ENCODE measurements at places on chromosomes 2 and 18. TPM values are rescaled to one million over a fixed set of nuclear protein-coding genes. Genes with fewer than 3 reads are reported as not detected.

DNA sequence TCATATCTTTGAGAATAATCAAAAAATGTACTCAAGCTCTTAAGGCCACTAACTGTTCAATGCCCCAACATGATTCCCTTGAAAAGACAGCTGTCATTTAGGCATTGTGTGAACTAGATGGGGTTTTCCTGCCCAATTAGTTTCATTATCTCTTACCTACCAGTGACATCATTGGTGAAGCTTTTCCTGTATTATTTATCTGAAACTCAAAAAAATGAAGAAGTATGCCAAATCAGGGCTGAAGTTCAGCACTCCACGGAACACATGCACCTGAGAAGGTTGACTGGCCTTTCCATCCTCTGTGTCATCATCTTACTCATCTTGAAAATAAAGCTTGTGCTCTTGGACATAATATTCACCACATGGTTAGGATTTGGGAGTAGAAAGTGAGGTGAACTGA is 126.4 kb downstream of the TXNL1 start:
- no peak overlapping the region for H3K27ac ChIP-seq
- H3K4me1 ChIP-seq, result no peaks in the 10 kb centered on the region
- no peak overlapping the region for H3K4me3 ChIP-seq
- DNase-seq, result no peak
- H3K27me3 ChIP-seq, result peaks cover 4% of the 10 kb centered on the region

GRCh38 chr2:123095219-123095835 is 929.8 kb upstream of the CNTNAP5 start:
- no peak overlapping the region for H3K4me3 ChIP-seq
- H3K27me3 ChIP-seq, result no peaks in the 10 kb centered on the region
- no peaks in the 10 kb centered on the region for H3K4me1 ChIP-seq
- no peak overlapping the region for H3K27ac ChIP-seq
- no peak for DNase-seq

DNA sequence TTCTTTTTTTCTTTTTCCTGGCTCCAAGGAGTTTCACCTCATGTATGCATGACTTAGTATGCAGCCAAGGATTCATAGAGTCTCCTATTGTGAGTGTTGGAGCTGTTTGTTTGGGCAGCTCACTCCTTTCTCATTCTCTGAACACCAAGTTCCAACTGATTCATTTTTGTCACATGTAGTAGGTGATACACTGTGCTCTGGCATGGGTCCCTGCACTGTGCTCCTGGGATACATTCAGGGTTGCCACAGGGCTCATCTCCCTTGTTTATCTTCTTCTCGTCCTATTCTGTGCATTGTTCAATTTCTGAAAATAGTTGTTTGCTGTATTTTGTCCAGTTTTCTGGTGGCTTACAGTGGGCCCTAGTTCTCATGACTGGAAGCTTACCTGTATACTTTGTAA is 96.8 kb downstream of the ZNF407 start:
- no peak overlapping the region for H3K4me3 ChIP-seq
- peaks cover 9% of the 10 kb centered on the region for H3K4me1 ChIP-seq
- no peaks in the 10 kb centered on the region for H3K27me3 ChIP-seq
- no peak for DNase-seq

GRCh38 chr2:176446718-176447414 is 177.6 kb downstream of the MTX2 start:
- DNase-seq, result no peak
- no peak overlapping the region for H3K4me3 ChIP-seq
- no peak overlapping the region for H3K27ac ChIP-seq
- no peaks in the 10 kb centered on the region for H3K36me3 ChIP-seq
- peaks cover 4% of the 10 kb centered on the region for H3K4me1 ChIP-seq

DNA sequence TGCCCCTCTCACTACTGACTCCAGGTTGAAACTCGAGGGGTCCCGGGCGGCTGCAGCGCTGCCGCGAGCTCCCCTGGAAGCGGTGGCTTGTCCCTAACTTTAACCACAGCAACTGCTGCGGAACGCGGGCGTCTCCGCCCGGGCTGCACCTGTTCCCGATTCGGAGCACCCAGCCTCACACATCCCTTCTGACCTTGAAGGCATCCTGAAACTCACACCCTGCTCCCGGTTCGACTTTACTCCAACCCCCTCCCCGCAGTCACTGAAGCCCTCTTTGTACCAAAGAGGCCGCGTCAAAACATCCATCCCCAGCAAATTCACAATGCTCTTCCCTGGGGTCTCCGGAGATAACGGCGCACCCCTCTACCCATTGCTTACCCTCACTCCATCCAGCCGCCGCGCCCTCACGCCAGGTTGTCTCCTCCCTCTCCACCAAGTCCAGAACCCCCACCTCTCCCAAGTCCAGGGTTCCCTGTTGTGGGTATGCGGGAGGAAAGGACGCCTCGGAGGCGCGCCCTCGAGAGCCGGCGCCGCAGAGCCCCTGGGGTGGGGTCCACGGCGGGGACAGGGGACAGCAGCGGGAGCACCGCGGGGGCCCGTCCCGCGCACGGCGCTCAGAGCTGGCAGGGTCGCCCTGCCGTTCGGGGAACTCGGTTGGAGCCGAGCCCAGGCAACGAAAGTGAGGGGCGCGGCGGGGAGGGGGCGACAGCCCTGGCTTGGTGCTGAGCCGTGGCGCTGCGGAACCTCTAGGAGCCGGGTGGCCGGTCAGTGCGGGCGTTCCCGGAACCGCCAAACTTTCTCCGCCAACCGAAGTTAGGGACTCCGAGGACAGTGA is 934 bp downstream of the MYO5B start:
- H3K36me3 ChIP-seq, result no peaks in the 10 kb centered on the region
- no peak overlapping the region for H3K27ac ChIP-seq
- H3K4me1 ChIP-seq, result peaks cover 15% of the 10 kb centered on the region
- peak overlapping the region; percentile 32 for H3K4me3 ChIP-seq

DNA sequence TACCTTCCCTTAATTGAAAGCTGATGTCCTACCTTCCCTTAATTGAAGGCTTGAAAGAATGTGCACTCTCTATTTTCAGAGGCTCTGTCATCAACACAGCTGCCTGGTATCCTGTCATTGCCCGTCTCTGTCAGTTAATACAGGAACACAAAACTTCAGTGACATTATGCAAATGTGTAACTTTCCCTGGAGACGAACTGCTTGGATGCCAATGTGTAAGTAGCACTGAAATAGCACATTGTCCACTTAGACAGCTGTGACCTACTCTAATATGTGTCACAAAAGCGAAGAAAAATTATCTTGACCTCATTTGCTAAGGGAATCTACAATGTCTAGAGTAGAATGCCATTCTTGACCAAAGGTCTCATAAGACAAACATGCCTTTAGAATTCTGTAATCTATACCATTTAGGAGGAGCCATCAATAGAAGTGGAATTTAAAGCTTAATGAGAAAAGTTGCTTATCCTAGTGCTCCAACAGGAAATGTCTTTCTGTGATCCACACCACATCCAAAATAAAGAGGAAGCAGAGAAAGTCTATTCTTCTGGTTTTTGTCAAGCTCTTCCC is 138.1 kb downstream of the BARD1 start:
- no peak for DNase-seq
- peaks cover 3% of the 10 kb centered on the region for H3K27me3 ChIP-seq
- H3K27ac ChIP-seq, result no peak overlapping the region
- H3K36me3 ChIP-seq, result no peaks in the 10 kb centered on the region

- H3K4me1 ChIP-seq, result peaks cover 40% of the 10 kb centered on the region
- H3K36me3 ChIP-seq, result peaks cover 3% of the 10 kb centered on the region
- peak overlapping the region; percentile 91 for H3K4me3 ChIP-seq
- H3K27me3 ChIP-seq, result no peaks in the 10 kb centered on the region
Measured at GRCh38 chr2:112482309-112483041, 519 bp downstream of the TTL start.

- no peak overlapping the region for H3K27ac ChIP-seq
- no peaks in the 10 kb centered on the region for H3K4me1 ChIP-seq
- no peak overlapping the region for H3K4me3 ChIP-seq
- peaks cover under 1% of the 10 kb centered on the region for H3K27me3 ChIP-seq
- H3K36me3 ChIP-seq, result no peaks in the 10 kb centered on the region
- no peak for DNase-seq
Measured at GRCh38 chr2:20401489-20401835, 45.4 kb upstream of the RHOB start.

- peaks cover 4% of the 10 kb centered on the region for H3K4me1 ChIP-seq
- H3K27ac ChIP-seq, result no peak overlapping the region
- DNase-seq, result no peak
- no peak overlapping the region for H3K4me3 ChIP-seq
- peaks cover 40% of the 10 kb centered on the region for H3K27me3 ChIP-seq
Measured at GRCh38 chr2:890791-891190, 59.9 kb upstream of the SNTG2 start.

- H3K4me1 ChIP-seq, result no peaks in the 10 kb centered on the region
- no peak for DNase-seq
- H3K27me3 ChIP-seq, result peaks cover 1% of the 10 kb centered on the region
- H3K27ac ChIP-seq, result no peak overlapping the region
Measured at GRCh38 chr2:222176890-222177289, 121.9 kb downstream of the PAX3 start.

- no peaks in the 10 kb centered on the region for H3K36me3 ChIP-seq
- DNase-seq, result no peak
- H3K27ac ChIP-seq, result peak overlapping the region; percentile 13
Measured at GRCh38 chr2:129876541-129876940, 102.9 kb upstream of the RAB6C start.

DNA sequence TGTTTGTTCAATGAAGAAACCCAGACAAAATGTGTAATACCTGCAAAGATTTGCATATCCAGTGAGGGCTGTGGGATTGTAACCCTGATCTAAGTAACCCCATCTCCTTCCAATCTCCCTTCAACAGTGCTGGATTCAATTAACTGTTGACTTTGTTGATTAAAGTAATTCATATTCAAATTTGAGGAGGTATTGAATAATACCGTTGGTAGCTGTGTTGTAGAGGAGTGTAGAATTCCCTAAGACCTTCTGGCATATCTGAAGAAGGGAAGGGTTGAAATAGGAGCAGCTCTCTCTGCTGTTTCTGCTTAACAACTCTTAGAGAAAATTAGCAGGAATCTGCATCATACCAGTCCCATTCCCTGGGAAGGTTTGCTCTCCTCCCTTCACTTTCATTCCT is 28.2 kb downstream of the MAIP1 start:
- H3K36me3 ChIP-seq, result no peaks in the 10 kb centered on the region
- H3K4me3 ChIP-seq, result no peak overlapping the region
- peaks cover 10% of the 10 kb centered on the region for H3K4me1 ChIP-seq

DNA sequence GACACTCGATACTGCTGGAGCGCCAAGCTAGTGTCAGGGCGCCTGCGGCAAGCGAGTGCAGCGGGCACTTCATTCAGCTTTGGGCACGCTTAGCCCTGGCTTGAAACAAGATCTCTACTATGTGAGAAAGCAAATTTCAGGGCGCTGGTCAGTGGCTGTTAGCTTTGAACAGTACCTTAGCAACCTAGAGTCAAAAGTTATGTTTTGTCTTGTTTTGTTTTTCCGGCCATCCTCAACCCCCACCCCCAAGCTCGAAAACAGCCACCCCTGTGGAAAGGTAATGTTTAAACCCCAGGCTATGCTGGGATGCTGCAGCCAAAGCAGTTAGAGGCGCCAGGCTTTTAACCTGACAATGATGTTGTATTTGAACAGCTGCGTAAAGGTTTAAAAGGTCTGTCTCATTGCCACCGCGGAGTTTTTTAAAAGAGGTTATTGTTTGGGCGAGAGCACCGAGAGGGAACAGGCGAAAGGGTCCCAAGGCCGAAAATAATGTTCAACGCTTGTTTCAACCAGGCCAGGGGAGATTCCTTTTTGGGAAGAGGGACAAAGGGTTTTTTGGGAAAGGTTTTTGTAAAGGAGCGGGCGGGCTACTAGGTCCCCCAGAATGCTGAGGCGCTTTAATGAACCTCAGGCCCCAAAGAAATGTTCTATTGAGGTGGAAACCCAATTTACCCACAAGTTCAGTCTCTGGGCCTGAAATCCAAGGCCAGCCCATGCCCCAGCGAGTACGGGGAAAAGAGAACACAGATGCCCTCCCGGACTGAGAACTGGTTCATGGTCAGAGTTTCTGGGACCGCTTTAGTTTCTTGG is 2.3 kb upstream of the HOXD10 start:
- H3K4me3 ChIP-seq, result no peak overlapping the region
- no peak for DNase-seq
- no peak overlapping the region for H3K27ac ChIP-seq

DNA sequence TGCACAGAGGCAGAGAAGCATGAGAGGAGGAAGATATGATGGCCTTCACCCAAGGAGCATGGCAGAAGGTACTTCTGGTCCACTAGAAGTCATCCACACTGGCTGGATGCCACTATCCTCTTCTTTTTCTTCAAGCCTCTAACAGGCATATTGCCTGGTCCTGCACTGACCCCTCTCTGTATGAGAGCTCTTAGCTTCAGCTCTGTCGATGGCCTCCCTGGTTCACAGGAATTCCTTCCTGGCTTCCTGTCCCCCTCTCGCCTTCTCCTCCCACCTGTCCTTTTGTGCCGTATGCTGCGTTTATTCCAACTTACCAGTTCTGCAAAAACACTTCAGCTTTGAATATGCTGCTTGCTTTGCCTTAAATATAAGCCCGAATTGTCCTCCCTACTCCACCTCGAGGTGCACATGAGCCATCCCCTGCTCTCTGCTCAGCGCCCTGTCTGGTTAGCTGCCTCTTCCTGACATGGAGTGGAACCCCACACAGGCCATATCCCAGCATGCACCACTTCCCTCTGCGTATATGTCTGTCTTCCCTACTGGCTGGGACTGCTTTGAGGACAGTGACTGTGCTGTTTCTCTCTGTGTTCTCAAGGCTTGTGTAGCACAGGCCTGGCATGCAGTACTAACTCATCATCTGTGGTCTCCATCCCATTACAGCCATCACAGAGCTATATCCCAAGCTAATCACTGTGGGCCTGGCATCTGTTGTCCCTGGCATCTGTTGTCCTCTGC is 474.9 kb downstream of the EIPR1 start:
- H3K36me3 ChIP-seq, result no peaks in the 10 kb centered on the region
- H3K27ac ChIP-seq, result no peak overlapping the region
- no peak for DNase-seq
- H3K4me1 ChIP-seq, result peaks cover 16% of the 10 kb centered on the region
- no peaks in the 10 kb centered on the region for H3K27me3 ChIP-seq

- no peaks in the 10 kb centered on the region for H3K36me3 ChIP-seq
- peaks cover 2% of the 10 kb centered on the region for H3K27me3 ChIP-seq
- H3K27ac ChIP-seq, result no peak overlapping the region
- no peak for DNase-seq
- H3K4me3 ChIP-seq, result no peak overlapping the region
- peaks cover 50% of the 10 kb centered on the region for H3K4me1 ChIP-seq
Measured at GRCh38 chr18:45684341-45685115, 39.5 kb upstream of the SLC14A1 start.

- peaks cover 4% of the 10 kb centered on the region for H3K4me1 ChIP-seq
- no peak for DNase-seq
- no peak overlapping the region for H3K27ac ChIP-seq
- H3K27me3 ChIP-seq, result peaks cover 11% of the 10 kb centered on the region
- no peak overlapping the region for H3K4me3 ChIP-seq
- no peaks in the 10 kb centered on the region for H3K36me3 ChIP-seq
Measured at GRCh38 chr2:225353579-225354085, 45.9 kb upstream of the NYAP2 start.

Gene CBLN2
- total RNA-seq, result not detected

Gene MAPRE3
- total RNA-seq, result 3.8 TPM

Gene DSG4
- total RNA-seq, result not detected

Gene CHMP1B
- total RNA-seq, result 23.2 TPM

Gene TSPYL6
- not detected for total RNA-seq

Gene FBXO41
- total RNA-seq, result 11.8 TPM

Gene TP53I3
- total RNA-seq, result 0.81 TPM

Gene ACKR3
- 0.49 TPM for total RNA-seq
